ENCODE measurements at places on chromosomes 13 and 19.

- no peak for DNase-seq
Observed at GRCh38 chr19:56718231-56718630, 46.7 kb upstream of the ZNF835 start.

GRCh38 chr19:38193445-38193844 is 30.6 kb downstream of the DPF1 start:
- DNase-seq: no peak

GRCh38 chr13:47418206-47418920 is 521.5 kb upstream of the HTR2A start:
- no peak for DNase-seq

GRCh38 chr13:39760521-39760920 is 105.1 kb downstream of the COG6 start:
- peak; percentile 18 for DNase-seq

DNA sequence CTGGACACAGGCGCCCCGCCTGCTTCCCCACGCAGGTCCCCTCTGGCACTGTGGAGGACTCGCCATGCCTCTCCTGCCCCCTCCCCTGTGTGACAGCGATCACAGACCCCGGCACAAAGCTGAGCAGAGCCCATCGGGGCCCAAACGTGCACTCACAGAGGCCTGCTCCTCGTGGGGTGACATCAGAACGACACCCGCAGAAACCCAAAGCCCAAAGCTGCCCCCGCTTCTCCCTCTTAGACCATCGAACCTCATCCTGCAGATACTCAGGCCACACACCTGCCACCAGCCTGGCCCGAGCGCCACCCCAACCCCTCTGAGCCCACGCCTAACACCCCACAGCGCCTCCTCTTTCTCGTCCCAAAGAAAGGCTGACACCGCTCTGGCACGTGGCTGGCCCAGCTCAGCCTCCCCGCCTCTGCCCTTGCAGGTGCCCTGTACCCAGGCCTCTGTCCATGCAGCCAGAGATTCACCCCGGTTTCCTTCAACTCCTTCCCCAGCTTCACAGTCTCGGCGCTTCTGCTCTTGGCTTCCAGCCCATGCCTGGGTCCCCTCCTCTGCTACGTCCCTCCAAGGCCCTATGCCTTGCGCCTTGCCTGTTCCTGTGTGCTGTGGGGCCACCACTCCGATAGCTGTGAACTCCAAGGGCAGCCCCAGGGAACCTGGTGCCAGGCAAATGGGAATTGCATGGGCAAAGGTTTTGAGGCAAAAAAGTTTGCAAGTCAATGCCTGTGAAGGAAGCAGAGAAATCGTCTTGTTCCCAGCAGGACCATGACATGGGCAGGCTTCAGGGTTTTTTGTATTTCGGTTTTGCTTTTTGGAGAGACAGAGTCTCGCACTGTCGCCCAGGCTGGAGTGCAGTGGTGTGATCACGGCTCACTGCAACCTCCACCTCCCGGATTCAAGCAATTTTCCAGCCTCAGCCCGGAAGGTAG is 831 bp upstream of the CBARP start:
- DNase-seq: no peak

DNA sequence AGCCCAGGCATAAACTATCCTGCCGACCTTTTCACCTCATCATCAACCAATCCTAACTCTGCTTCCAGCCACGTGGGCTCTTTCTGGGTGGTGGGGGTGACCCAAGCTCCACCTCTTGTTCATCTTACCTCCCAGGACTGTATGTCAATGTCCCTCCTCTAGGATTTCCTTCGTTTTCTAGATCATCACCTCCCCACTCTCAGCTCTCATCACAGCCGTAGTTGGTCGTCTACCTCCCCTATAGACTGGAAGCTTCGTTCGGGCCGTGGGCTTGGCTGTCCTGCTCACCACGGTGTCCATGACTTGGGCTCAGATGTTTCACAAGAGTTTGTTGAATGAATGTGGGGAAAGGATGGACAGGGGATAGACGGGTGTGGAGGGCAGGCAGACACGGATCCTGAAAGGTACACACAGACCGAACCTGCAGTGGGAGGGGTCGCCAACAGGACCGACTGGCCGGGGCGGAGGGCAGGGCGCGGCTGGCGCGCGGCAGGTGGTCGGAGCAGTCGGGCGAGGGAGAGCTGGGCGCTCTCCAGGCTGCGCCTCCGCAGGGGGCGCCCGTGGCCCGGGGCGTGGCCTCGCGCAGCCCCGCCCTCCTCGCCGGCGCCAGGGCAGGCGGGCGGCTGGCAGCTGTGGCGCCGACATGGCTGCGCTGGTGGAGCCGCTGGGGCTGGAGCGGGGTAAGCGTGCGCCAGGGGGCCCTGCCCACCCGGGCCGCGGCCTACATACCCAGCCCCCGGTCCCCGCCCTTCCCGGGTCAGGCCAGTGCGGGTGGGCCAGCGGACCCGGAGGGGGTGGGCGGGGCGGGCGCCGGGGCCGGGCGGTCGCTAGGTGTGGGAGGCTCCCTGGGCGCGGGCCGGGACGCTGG is at the start of gene LIN7B:
TSS of gene LIN7B (plus strand) at position 609 of the 868 bp plus-strand sequence. CDS start at position 644, 35 bp downstream.
- DNase-seq: peak; percentile 78

DNA sequence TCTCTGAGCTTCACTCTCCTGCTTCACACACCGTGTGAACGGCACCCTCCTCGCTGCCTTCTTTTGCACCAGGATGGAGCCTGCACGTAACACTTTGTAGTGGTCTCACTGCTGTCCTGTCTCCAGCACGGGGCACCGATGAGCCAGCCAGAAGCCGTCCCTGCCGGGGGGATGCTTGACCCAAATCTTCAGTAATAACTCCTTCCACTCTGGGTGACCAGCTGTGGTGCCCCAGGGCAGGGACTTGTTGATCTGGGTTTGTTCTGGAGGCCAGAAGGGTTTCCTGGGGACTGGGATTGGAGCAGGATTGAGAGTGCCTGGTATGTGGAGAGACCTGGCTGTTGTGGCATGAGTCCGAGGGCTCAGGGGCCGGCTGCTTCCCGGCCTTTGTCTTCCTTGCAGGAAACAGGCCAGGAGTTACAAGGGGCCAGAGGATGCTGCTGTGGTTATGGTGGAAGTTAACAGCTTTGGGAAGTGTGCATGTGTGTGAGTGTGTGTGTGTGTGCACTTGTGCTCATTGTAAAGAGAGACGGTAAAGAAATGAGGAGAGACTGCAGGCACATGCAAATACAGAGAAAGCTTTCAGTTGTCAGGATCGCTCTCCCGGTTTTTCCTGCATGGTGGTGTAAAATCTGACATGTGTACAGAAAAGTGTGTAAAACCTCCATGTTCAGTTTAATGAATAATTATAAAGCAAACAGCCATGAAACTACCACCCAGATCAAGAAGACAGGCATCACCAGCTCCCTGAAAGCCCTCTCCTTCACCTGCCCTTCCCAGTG is 18.9 kb downstream of the PAK4 start:
- no peak for DNase-seq

GRCh38 chr13:70253834-70254233 is 145.6 kb upstream of the KLHL1 start:
- no peak for DNase-seq

- DNase-seq: peak; percentile 1
Observed at GRCh38 chr13:86906127-86906874, 764.9 kb upstream of the SLITRK5 start.

DNA sequence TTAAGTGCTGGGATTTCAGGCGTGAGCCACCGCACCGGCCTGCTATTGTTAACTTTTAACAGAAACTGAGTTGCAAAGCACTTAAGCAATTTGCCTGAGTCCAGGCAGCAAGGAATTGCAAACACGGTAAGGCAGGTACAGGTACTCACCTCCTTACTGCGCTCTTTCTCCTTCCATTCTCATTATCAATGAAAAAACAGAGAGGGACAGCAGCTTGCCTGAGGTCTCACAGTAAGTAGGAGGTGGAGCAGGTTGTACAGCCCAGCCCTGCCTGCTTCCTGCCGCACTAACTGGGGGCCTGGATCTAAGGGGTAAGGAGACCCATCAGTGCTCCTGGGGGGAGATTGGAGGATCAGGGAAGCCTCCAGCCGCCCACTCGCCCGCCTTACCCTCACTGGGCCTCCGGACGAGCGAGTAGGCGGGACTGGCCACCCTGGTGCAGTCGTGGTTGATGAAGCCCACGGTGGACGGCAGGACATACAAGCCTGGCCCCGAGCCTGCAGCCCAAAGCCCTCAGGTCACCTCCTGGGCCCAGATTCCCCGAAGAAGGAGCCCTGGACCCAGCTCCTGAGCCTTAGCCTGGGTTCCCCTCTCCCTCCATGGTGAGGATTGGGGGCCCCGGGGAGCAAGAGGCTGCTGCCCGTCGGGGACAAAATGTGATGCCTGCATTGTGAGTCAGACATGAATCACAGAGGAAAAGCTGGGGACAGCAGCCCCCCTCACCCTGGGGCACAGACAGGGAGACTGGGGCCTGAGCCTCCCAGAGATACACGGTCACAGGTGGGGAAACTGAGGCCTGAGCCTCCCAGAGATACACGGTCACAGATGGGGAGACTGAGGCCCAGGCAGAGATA is 11.4 kb upstream of the SHC2 start:
- DNase-seq: peak; percentile 25

GRCh38 chr13:30915691-30916541 is 9.8 kb downstream of the MEDAG start:
- no peak for DNase-seq
